ENCODE measurements at places on chromosomes 2 and 18.

- DNase-seq: no peak
Measured at GRCh38 chr2:230472621-230473018, 56.6 kb downstream of the SP100 start.

DNA sequence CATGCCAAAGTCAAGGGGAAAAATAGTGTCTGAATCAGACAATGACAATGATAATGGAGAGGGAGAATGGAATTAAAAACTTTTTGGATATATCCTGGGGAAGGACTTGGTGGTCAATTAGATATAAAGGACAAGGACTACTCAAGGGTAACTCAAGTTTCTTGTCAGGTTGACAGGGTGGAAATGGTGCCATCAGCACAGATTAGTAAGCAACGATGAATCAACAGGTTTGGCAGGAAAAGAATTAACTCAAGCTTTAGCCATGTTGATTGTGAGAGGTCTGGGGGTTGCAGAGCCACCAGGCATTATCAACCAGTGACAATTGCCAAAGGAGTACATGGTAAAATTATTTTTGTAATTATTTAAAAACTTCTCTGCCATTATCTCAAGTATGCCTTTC is 35.8 kb upstream of the SPATS2L start:
- DNase-seq: no peak

DNA sequence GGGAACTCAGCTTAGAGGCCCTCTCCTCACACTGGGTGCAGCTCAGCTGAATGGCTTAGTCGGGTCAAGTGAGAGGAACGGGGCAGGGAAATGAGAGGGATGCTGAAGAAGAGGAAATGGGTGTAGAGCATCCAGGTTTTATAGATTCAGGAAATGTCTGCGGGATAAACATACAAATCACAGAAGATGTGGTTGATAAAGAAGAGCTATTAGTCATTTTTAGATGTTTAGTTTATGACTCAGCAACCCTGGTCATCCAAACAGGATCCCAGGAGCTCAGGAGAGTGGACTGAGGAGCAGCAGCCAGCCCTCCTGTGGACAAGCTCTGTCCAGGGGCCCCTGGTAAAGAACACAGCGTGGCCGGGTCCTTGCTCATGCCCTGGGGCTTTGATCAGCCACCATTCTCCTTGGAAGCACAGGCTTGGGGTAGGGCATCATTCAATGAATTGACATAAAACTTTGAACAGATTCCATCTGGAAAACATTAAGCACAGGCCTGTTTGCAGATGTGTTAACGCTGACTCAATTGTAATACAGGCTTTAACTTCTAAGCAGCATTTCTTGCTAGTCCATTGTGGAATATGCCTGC is 83.0 kb downstream of the NPAS2 start:
- no peak for DNase-seq

DNA sequence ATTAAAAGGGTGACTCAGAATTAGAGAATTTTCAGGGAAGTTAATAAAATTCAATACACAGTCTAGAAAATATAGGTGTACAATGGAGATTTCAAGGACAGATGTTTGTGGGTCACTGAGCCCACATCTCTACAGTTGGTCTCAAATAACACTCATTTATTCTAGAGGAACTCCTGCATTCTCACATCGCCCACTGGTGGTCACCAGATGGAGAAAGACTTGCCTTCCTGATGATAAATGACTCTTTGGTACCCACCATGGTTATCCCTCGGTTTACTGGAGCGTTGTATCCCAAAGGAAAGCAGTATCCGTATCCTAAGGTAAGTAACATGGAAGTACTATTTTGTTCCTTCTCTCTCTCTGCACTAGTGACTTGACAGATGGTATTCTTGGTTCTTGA is 1297.1 kb downstream of the DPP10 start:
- DNase-seq: no peak

- no peak for DNase-seq
Measured at GRCh38 chr18:25192065-25192464, 159.9 kb downstream of the ZNF521 start.

DNA sequence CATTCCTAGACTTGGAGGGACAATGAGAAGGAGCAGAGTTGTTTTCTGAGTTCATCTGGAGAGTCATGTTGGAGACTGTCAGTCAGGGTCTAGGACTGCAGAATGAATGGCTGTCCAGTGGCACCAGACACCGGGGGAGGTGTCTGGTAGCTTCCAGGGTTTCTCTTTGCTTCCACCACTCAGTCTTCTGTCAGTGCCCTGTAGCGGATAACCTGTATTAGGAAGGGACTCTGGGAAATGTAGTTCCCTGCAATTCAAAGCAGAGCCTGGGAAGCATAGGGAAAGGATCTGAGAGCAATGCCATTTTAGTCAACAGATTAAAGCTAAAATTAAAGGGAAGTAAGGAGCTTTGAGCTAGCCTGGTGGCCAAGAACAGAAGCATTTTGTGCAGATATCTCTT is 257.9 kb downstream of the THSD7B start:
- DNase-seq: no peak

DNA sequence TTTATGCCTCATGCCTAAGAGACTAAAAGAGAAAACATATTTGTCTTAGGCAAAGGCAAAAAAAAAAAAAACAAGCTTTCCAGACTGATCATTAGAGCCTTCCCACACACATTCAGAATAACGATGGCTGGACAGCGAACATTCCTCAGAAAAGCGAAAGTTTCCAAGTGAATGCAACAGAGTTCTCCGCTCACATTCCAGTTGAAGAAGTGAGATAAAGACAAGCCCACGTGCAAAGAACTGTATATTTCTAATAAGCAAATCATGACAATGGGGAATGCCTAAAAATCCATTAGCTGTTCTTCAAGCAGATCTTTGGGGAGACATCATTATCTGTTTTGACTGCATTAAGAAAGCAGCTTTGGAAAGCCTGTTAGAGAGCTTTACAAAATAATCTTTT is 347.9 kb downstream of the METTL4 start:
- DNase-seq: no peak

- DNase-seq: no peak
Measured at GRCh38 chr2:30106543-30106942, 40.3 kb upstream of the YPEL5 start.

- DNase-seq: no peak
Measured at GRCh38 chr2:38433607-38433975, 56.5 kb upstream of the ATL2 start.

- DNase-seq: no peak
Measured at GRCh38 chr18:62852851-62853250, 137.5 kb downstream of the PHLPP1 start.

- no peak for DNase-seq
Measured at GRCh38 chr2:126890551-126891450, 7.9 kb upstream of the TEX51 start.

- DNase-seq: no peak
Measured at GRCh38 chr2:45908316-45909170, 257.1 kb downstream of the PRKCE start.

GRCh38 chr2:160791884-160792283 is 298.3 kb upstream of the RBMS1 start:
- DNase-seq: no peak

- DNase-seq: no peak
Measured at GRCh38 chr2:202337706-202338346, 38.3 kb upstream of the BMPR2 start.

DNA sequence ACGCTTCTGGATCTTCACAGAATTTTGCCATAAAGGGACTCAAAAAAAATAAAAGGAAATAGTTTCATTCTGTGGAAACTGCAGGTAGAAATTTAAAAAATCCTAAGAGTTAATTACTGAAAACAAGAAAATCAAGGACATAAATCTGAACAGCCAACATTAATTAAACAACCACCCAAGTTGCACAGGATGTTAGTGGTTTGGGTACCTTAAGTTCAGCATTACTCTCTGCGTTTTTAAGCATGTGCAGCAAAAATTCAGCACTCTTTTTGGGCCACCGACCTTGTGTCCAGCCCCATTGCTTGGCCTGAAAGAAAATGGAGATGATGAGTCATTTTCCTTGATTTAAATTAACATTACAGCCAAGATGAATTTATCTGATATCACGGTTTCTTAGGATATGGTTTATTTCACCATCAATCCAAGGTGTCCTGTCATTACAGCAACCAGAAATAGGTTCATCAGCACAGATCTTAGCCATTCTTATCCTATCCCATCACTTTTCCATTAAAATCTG is 3.3 kb upstream of the C18orf32 start:
- no peak for DNase-seq

DNA sequence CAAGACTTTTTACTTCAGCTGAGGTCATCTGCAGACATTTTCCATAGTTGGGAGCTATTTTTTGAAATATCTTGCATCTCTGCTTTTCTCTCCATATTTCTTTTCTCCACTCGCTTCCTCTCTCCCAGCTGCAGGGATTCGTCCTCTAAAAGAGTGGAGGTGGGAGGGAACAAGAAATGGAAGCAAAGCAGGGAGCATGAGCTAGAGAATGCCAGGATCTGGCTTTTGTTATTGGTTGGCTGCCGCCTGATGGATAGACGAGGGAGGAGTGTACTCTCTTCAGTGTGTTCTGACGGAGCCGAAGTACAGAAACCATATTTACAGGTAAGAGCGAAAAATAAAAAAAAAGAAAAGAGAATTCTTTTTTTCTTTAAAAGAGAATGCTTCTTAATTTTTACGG is at the start of gene CSRNP3:
TSS of gene CSRNP3 (plus strand) at position 282 of the 400 bp plus-strand sequence. CDS start 125,368 bp downstream, outside the sequence.
- DNase-seq: no peak

DNA sequence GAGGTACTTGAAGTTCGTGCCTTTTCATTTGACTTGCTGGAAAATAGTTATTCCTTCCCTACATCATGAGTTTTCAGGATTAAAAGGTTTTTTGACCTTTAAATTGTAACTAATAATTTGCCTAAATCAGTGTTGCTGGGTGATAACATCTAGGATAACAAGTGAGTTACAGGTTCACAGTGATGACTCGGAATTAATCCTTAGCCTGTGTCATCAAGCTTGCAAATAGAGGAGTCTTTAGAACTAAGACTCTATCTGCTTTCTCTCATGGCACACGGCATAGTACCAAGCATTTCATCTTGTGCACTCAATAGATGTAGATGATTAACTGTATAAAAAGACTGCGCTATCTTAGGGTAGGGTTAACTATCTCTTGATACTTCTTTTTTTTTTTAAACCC is 79.5 kb downstream of the CAMKMT start:
- DNase-seq: no peak

DNA sequence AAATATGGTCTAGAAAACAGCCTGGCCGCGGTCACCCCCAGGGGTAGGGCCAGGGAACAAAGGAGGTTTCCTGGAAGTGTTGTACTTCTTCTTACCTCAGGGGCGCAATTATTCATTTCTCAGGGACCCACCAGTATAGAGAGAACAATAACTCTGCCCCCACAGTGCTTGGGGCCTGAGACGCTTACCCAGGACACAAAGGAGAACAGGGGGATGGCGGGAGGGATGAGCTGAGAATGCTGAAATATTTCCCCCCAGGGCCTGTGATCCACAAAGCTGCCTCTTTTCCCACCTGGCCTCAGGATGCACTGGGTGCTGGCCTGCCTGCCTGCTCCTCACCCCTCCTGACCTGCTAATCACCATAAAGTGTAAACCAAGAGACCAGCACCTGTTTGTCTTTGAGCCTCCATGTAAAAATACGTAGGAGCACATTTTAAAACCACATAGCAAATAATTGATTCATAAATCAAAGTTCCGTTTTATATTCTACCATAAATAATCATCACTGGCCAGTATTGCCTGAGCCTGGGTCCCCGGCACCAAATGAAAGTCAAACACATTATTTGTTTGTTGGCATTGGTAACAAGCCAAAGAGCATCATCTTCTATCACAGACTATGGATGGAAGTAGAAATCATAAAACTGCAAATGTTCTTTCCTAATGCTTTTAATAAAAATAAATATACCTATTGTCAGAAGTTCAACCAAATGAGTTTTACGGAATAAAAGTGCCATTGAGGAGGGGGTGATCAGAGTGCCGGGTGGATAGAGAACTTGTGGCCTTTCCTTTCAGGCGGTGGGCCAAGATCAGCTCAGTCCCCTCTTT is 67.3 kb upstream of the RMDN2 start:
- DNase-seq: no peak

DNA sequence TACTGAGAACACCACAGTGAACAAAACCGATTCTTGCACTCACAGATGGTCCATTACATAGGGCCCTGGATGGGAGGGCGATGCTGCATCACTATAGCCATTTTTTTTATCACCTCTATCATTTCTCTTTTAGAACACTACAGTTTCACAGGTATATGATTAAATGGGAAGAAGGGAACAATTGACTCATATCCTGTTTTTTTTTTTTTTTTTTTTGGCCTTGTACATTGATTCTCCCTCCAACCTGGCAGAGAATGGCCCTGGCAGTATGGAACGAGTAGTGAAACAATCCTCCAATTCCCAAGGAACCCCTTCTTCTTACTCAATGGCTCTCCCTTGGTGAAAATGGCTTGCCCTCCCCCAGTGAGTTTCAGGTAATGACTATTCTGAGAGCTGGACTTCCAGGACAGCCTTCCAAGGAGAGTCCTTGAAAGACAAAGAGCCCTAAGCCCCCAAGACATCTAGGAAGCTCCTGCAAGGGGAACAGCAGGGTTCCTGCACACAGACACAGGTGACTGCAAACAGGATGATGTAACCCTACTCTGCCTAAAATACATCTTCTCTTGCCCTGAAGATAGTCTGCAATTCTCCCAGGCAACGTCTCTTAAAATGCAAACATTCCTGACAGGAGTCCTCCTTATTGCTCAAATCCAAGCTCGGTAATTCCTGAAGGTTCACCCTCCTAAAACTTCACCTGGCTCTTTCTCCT is 405.4 kb downstream of the SETBP1 start:
- DNase-seq: no peak

DNA sequence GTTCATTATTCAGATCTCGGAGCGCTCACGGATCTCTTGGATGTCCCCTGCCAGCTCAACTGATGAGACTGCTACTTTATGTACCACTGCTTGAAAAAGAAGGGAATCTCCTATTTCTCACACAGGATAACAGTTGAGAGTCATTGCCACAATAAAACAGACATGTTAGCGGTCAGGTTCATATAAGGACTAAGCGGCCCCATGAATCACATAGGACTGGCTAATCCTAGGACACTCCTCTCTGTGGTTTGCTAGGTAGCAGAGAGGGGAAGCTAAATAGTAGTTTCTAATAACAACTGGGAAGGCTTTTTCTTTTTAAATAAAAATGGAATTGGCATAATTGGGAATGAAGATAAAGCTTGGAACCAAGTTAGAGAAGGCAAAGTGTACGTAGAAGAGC is 15.9 kb upstream of the TGFA start:
- DNase-seq: no peak

GRCh38 chr2:33326100-33326499 is 150.3 kb upstream of the RASGRP3 start:
- no peak for DNase-seq

DNA sequence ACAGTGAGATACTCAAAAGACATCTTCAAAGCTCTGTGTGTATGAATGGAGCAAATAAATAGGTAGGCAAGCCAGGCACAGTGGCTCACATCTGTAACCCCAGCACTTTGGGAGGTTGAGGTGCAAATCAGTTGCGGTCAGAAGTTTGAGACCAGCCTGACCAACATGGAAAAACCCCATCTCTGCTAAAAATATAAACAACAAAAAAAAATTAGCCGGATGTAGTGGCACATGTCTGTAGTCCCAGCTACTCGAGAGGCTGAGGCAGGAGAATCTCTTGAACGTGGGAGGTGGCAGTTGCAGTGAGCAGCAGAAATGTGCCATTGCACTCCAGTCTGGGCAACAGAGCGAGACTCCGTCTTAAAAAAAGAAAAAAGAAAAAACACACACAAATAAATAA is 945.1 kb upstream of the PIK3C3 start:
- DNase-seq: no peak
